ENCODE measurements at places on chromosomes 12 and 14.
A peak's percentile ranks its signal among the peaks of the same experiment; 100 is the strongest.

- DNase-seq, result no peak
These were observed 42.6 kb upstream of the LRTM2 start for GRCh38 chr12:1777798-1778197.

GRCh38 chr12:28938056-28938455 lies 211.0 kb upstream of the FAR2 start:
- no peak for DNase-seq

DNA sequence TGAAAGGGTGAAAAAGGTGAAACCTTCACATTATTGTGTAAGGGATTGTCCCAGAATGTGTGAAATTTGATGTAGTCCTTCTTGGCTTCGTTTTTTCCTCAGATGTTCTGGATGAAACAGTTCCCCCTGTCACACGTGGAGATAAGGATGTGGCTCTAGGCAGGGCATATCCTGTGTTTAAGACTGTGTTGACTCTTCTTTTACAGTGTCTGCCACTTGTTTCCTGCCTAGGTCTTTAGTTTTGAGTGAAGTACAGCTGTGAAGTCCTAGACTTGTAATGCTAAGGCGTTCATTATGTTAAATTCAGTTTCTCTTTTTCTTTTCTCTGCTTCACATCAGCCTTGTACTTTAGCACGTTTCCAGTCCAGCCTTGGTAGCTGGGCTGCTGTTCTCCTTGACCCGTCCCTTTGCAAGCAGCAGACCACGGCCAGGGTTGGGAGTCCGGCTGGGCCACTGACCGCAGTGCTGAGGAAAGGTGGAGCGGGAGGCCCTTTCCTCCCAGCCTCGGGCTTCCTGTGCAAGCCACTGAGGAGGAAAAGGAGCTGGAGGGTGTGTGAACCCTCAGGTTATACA lies 59.1 kb downstream of the RASSF3 start:
- DNase-seq, result no peak

DNA sequence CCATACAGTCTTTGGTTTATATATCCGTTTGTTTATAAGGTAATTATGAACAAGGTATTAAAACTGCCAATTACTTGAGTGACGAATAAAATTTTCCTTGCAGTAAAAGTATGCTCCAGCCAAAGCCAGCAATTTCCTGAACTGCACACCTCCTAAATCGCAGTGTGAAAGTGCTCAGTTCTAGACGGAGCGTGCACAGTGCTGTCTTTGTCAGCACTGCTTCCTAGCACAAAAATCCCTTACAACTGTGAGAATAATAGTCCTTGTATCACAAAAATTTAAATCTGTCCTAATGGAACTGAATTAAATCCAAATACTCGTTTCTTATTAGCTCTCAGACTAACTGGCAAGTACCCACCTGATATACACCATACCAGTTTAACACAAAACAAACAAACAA lies 26.3 kb downstream of the LRIG3 start:
- no peak for DNase-seq

DNA sequence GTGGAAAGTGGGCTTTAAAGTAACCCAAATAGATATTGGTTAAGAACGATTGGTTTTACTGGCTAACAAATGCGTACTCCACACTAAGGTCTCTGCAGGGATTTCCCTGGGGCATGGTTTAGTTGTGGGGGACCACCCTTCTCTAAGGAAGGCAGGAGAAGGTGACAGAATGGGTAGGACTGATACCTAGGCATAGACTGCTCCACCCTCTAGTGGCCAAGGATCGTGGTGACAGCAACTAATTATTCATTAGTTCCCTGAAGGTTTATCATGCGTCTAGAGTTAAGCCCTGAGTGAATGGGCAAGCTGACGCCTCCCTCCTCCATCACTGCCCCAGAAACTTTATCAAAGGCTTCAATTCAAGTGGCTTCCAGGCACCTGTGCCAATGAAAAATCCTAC lies 9.1 kb downstream of the FAM181A start:
- DNase-seq, result no peak

DNA sequence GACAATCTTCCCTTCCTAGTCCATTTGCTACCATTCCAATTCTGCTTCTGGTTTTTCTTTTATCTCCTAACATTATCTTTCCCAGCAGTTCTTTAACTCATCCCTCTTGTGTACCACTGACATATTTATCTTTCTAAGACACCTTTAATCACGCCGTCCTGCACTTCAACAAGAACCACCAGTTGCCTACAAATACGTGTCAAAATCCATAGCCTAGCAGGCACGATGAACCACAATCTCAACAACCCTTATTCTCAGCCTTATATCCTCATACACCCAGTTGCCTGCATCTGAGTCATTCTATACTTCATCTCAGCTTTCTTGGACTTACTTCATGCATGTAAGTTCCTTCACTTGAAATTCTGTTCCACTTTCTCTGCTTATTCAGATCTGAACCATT lies 16.4 kb upstream of the ST8SIA1 start:
- no peak for DNase-seq

- DNase-seq, result no peak
These were observed 357.1 kb downstream of the RAD51B start for GRCh38 chr14:68176687-68177086.

DNA sequence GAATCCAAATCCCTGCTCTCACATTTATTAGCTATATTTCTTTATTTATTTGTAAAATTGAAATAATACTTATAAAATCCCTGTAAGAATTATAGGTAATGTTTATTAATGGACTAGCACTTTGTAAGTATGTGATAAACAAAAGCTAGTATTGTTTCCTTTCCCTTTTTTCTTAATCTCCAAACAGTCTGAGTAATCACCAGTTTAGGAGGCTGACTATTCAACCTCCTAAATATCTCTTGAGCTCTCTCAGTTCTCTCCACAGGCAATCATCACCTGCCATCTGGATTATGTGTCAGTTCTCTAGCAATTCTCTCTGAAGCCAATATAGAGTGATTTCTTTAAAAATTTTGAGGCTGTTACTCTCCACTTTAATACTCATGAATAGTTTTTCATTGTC lies 9.2 kb upstream of the LYZ start:
- DNase-seq, result no peak

DNA sequence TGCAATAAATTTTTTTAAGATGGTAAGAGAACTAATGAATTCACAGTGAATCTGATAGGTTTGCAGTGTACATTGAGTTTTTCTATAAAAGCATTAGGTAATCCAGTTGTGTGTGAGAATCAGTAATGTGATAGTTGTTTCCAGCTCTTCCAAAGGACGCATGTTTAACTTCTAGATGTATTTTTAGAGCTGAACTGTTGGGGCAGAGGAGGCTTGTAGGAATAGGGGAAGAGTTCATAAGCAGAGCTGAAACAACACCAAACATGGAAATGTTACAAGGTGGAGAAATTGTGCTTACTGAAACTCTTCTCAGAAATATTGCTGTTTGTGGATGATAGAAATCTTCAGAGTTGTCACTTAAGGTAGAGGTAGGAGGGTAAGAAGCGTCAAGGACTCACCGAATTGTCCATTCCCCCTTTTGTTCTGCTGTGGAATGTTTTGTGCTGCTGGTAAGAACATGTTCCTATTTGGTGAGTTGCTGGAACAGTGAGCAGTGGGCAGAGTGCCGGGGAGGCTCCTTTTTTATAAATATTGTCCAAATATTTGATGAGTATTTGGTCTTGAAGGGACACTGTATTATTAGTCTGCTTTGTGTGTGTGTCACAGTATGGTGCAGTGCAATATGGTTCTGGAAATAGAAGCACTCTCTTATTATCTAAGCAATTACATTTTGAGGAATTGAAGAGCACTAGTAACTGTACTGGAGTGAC lies 76.7 kb downstream of the ANO6 start:
- no peak for DNase-seq

DNA sequence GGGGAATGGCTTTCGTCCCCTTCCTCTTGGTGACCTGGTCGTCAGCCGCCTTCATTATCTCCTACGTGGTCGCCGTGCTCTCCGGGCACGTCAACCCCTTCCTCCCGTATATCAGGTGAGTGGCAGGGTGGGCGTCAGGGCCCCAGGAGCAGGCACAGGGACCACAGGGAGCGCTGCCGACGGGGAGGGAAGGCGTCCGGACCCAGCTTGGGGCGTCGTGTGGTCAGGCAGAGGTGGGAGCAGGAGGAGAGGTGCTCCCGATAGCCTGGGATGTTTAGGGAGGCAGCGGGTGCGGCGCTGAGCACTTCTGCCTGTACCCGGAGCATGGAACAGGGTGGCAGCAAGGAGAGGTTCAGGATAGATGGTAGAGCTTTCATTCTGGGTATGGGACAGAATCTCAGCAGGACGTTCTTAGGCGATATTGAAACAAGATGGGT lies 444 bp downstream of the DRAM1 start:
- peak; percentile 42 for DNase-seq

- peak; percentile 16 for DNase-seq
These were observed 706 bp downstream of the CRACR2A start for GRCh38 chr12:3752096-3752709.

- DNase-seq, result no peak
These were observed 6.2 kb downstream of the COA8 start for GRCh38 chr14:103568952-103569351.

GRCh38 chr12:52753283-52753682 lies 23.9 kb downstream of the KRT76 start:
- no peak for DNase-seq

DNA sequence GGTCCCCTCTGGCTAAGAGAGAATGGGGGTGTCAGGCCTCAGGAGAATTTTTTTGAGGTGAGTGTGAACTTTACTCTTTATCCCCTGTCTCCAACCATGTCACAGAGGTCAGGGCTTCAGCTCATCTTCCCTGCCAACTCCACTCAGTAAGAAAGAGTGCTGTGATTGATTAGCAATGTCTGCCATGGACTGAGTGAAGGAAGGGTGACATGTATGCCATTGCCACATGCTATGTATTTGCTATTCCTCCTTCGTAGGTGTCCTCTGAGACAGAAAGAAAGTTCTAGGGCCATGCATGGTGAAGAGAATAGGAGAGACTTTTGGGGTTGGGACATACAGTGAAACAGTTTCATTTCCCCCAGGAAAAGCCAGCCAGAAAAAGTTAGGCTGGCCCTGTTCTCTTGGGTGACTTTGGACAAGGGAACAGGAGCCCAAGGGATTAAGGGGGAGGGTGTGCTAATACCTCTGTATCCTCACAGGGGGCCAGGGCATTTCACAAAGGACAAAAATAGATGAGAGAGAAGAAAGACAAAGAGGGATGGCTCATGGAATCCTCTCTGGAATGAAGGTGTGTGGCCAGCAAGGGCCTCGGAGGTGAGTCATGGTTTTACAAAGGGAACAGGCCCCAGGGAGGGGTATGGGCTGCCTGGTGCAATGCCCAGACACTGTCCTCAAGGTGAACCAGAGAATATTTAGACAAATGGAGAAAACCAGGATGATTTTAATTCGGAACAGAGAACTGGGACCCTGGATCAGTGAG lies 13.9 kb upstream of the MYL2 start:
- DNase-seq, result no peak

- DNase-seq, result no peak
These were observed 17.6 kb downstream of the AVIL start for GRCh38 chr12:57800965-57801364.

DNA sequence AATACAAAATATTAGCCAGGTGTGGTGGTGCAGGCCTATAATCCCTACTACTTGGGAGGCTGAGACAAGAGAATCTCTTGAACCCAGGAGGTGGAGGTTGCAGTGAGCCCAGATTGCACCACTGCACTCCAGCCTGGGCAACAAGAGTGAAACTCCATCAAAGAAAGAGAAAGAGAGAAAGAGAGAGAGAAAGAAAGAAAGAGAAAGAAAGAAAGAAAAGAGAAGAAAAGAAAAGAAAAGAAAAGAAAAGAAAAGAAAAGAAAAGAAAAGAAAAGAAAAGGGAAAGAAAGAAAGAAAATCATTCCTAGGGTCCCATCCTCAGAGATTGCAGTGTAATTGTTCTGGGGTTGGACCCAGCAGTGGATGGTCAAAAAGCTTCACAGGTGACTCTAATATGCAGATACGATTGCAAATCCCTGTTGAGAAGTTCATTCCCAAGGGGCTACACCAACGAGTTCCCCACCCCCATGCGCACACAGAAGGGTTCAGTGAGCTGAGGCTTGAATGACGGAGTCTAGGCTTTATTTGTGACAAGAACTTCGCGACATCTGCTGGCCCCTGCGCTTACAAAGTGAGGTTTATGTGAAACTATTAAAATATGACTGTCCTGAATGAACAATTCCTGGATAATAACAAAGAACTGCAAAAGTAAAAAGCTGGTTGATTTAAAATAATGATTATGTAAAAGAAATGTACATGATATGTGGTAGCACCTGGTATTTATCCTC lies 17.4 kb upstream of the RNASE12 start:
- no peak for DNase-seq

DNA sequence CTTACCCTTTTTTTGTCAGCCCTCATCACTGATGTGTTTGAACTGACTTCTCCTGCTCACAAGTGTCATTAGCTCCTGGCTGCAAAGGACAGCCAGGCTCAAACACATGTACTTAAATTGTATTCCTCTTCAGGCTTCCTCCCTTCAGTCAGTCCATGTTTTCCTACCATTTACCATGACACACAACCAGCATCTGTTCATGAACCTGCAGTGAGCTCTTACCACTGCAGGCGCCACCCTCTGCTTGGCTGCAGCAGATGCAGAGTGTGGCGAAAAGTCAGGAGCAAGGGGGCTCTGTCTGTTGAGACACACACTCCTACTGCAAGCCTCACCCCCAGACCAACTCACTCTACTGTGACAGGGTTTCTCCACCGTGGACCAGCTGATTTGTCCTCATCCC lies 70.2 kb downstream of the TSPAN11 start:
- no peak for DNase-seq

GRCh38 chr14:64823305-64823861 lies 56.3 kb downstream of the SPTB start:
- peak; percentile 57 for DNase-seq

DNA sequence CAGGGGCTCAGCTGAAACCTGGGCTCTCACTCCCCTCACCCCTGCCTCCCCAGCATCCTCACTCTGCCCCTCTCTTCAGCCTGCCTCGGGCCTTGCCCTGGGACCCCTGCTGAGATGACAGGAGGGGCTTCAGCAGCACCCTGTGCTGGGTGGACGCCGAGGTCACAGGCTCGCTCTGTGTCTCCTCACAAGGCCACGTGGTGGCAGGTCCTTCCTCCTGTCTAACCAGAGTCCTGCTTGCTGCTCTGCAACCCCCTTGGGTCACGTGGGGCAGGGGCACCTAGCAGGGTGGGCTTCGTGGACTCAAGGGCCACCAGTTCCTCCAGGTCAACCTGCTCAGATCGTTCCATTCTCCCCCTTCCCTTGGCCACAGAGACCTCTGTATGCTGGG lies 90.4 kb downstream of the TMEM121 start:
- DNase-seq, result no peak

- no peak for DNase-seq
These were observed 15.8 kb downstream of the FBXW8 start for GRCh38 chr12:116926283-116927243.

- no peak for DNase-seq
These were observed 7.0 kb upstream of the ATXN7L3B start for GRCh38 chr12:74530676-74531075.
